ENCODE measurements at places on chromosomes 16 and 17.
A peak's percentile ranks its signal among the peaks of the same experiment; 100 is the strongest.

DNA sequence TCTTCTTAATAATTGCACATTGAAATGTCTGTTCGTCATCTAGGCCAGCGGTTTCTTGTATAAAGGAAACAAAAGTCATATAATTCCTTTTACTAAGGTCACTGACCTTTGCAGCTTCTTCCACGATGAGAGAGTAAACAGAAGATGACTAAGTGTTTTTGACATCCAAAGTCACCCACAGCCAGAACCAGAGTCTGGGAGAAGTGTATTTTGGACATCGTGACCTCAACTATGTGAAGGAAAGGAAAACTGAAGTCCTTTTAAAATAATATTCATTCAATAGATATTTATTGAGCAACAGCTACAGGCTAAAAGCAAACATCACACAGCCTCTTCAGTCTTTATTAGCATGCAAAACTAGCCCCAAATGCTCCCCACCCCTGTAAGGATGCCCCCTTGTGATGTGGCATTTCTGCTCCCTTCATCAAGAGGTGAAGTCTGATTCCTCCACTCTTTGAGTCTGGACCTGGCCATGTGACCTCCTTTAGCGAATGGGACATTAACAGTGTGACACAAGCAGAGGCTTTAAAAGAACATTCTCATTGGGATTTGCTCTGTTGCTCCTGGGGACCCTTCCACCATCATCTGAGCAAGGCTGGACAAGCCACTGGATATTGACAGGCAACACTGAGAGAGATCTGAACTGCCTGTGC lies 8.1 kb upstream of the PMP22 start:
- DNase-seq = no peak

DNA sequence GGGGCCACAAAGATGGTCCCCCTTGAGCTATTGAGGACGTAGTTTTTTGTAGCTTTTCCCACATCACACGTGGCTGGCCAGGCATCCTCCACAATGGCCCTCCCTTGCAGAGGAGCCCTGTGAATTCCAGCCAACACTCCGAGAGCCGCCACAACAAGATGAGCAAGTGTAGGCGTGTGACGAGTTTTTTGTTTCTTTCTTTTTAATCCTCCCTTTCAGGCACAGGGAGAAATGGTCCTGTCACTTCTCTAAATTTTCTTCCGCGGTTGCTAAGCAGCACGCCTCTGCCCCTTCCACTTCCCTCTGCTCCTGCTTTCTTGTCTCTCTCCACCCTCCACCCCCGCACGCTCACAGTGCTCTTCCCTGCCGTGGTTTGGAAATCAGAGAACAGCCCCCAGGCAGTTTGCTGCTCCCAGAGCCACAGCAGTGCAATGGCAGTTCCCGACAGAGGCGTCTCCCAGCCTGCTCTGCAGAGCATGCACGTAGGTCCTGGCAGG lies 68.0 kb upstream of the MRTFB start:
- peak; percentile 94 for DNase-seq

GRCh38 chr16:81567987-81568748 lies 123.6 kb downstream of the CMIP start:
- no peak for DNase-seq

GRCh38 chr17:47980541-47980940 lies 9.6 kb downstream of the CDK5RAP3 start:
- DNase-seq = no peak

DNA sequence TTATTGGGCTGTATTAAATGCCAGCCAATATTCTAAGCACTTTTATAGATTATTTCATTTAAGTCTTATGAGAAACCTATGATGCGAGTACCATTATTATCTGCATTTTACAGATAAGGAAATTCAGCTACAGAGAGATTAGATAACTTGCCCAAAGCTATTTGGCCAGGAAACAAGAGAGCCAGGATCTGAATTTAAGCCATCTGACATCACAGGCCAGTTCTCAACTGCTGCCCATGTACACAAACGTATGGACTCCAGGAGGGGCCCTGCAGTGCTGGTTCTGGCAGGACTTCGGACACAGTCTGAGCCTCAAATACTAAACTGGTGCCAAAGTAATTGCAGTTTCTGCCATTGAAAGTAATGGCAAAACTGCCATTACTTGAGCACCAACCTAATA lies 40.2 kb downstream of the CPPED1 start:
- peak; percentile 40 for DNase-seq

GRCh38 chr17:82399601-82400101 lies 18.5 kb upstream of the HEXD start:
- no peak for DNase-seq

DNA sequence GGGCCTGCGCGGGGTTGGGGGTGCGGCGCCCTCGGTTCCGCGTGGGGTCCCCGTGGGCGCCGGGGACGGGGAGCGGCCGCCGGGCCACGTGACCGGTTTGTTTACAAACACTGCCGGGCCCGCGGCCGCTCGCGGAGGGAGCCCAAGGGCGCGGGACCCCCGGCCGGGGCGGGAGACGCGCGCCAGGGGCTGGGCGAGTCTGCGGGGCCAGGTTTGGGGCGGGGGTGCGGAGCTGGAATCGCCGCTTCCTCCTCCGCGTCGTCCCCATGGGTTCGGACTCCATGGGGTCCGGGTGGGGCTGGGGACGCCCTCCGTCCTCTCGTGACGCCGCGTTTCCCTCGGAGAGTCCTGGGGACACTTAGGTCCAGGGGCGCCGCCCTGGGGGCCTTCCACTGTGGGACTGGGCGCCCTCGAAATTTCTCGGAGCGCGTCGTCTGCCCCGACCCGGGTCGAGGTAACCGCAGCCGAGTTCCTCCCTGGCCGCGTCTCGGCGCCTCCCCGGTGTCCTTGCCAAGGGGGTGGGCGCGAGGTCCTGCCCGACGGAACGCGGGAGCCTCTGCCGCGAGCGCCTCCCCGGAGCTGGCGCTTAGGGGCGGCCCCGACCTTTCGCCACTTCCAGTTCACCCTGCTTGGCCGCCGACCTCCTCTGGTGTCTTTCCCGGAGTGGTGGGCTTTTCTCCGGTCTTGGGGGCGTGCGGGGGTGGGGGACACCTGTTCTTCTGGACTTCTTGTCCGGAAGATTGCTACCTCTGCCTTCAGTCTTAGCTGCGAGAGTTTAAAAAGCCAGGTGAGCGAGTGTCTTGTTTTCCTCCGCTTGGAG lies 684 bp downstream of the YPEL2 start:
- DNase-seq = no peak

All from mesendoderm (in vitro differentiated cells).